Activated CD8-positive, alpha-beta memory T cell treated with anti-CD3 and anti-CD28 coated beads, Interleukin-2, amount 50 U/mL, for 4 hours (primary cell): ENCODE measurements at places on chromosomes 7 and 10.

DNA sequence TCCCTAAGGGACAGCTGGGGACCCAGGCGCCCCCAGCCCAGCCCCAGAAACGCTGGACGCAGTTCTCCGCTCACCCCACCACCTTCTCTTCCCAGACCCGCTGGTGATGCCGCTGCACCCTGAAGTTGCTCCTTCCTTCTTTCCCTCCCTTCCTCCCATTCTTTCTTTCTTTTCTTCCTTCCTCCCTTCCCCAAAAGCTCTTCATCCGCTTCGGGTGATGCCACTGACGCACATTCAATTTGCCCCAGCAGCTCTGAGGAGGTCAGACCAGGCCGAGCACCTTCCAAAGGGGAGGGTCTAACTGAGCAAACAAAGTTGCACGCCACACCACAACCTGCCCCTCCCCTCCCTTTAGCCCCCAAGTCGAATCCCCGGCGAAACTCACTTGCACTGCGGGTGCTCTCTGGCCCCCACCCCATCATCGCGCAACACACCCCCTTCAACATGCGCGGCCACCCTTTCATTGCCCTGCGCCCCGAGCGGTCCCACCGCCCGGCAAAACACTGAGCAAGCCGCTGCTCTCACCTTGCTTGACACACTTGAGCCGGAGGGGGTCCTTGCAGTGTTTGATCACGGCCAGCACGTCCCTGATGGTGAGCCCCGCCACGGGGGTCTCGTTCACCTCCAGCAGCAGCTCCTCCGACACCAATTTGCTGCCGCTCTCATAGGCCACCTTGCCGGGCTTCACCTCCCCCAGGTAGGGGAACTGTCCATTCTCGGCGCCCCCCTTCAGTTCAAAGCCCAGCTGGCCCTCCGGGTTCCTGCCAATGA, 787 bp downstream of the MAGI2 start:
- no peak for DNase-seq

DNA sequence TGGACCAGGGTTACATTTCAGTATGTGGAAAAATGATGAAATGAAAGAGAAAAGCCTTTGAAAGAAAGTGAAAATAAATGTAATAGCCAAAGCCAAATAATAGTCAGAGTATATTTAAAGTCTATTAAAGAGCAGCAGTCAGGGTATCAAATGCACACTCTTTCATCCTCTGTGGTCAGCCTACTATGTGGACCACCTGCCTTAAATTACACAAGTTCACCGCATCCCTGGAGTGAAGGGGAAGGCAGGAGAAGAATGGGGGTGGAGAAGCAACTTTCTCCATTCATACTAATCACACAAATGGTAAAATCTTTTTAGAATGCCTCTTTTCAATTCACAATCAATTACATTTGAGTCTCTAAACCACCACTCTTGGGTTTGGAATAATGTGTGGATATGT, 16.0 kb downstream of the TWIST1 start:
- DNase-seq: no peak

- DNase-seq: no peak
Measured at GRCh38 chr7:25537662-25538375, 309.5 kb upstream of the NPVF start.

- DNase-seq: no peak
Measured at GRCh38 chr10:132940791-132941465, 1.4 kb downstream of the CFAP46 start.

GRCh38 chr10:88545359-88545758, 37.8 kb downstream of the RNLS start:
- DNase-seq: no peak

GRCh38 chr10:48506147-48506917, 98.5 kb downstream of the ARHGAP22 start:
- DNase-seq: no peak

- no peak for DNase-seq
Measured at GRCh38 chr7:77823787-77824186, 25.2 kb downstream of the PHTF2 start.

- no peak for DNase-seq
Measured at GRCh38 chr7:78968951-78969350, 484.5 kb downstream of the MAGI2 start.

DNA sequence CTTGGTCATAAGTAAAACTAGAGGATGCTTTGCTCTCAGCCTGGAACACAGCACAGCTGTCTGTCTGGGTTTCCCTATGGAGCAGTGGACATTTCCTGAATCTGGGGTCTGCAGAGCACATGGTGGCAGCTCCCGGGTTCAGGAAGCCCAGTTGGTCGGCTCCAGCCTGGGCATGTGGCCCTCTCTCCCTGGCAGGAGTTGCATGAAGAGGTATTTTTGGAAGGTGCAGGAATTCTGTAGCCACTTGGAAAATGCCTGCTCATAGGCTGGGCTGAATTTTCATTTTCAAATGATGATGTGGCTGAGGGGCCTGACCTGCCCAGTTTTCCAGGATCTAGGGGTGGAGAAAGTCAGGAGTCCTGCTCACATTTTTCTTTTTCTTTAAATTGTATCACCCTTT, 6.7 kb upstream of the TPST1 start:
- no peak for DNase-seq

- DNase-seq: no peak
Measured at GRCh38 chr10:47458466-47459154, 25.3 kb downstream of the ANXA8 start.

DNA sequence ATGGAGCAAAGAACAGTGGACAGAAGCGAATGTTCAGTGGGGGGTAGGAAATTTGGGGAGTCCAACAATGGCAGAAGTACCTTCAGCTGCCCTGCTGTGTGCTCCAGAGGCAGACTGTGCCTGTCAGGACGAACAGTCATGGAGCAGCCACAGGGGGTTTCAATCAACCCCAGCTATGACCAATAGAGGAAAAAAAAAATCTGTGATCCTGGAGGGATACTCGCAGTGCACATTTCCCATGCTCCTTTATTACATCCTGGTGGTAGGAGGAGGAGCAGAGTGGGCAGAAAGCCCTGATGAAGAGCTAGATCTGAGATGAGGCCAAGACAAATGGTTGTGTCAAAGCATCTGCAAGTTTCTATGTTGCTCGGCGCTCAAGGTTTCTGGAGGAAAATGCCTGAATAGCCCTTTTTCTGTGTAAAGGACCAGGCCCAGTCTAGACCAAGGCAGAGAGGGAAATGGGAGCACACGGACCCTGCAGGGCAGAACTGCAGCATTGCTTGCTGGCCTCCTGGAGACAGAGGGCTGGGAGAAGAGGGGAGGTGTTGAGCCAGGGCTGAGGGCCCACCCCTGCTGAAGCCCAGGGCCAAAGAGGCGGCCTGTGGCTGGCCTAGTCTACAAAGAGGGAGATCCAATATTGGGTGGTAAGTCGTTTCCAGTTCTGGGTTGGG, 201.5 kb downstream of the GRID1 start:
- no peak for DNase-seq

DNA sequence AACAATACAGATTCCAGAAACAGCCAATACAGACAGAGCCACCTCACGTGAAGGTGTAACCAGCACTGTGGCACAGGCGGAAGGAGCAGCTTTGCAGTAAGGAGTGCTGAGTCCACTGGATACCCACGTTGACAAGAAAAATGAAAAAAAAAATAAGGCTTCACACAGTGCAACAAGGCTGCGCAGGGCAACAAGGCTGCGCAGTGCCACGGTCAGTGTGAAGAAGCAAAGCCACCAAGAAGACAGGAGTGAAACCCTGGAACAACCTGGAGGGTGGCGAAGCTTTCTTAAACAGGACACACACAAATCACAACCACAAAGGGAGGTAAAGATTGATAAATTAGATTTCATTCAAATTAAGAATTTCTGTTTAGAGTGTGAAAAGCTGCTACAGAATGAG, 204.0 kb downstream of the MAD1L1 start:
- DNase-seq: no peak

- DNase-seq: no peak
Measured at GRCh38 chr10:125538947-125539731, 143.8 kb downstream of the TEX36 start.

GRCh38 chr10:71771821-71772617, 1.3 kb downstream of the VSIR start:
- peak; percentile 61 for DNase-seq

DNA sequence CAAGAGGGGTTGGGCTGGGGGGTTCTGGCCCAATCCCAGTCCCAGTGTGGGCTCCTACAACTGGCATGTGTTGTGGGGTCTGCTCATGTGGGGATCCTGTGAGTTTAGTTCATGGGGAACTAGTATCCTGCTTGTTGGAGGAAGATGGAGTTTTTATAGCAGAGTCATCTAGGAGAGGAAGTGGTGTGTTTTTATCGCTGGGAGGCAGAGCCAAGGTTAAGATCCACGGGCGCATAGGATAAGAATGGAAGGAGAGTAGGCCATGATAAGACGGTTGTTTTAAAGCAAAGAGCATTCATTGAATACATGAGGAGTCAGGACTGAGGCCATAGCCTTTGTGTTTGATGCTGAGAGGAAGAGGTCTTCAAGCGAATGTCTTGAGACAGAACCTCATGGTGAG, 211.6 kb upstream of the COBL start:
- DNase-seq: no peak

GRCh38 chr10:13690281-13690825, 103.6 kb downstream of the PRPF18 start:
- no peak for DNase-seq

DNA sequence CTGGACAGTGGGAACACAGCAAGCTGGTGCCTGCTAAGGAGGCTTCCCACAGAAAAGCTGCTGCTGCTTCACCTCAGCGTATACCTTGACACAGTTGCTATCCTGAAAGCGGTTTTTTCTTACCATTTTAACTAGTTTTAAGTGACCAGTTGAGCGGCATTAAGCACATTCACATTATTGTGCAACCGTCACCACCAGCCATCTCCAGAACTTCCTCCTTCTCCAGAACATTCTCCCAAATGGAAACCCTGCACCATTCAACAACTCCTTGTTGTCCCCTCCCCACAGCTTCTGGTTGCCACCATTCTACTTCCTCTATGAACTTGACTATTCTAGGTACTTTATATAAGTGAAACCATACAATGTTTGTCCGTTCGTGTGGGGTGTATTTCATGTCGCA, 169.9 kb downstream of the SNX10 start:
- DNase-seq: no peak

DNA sequence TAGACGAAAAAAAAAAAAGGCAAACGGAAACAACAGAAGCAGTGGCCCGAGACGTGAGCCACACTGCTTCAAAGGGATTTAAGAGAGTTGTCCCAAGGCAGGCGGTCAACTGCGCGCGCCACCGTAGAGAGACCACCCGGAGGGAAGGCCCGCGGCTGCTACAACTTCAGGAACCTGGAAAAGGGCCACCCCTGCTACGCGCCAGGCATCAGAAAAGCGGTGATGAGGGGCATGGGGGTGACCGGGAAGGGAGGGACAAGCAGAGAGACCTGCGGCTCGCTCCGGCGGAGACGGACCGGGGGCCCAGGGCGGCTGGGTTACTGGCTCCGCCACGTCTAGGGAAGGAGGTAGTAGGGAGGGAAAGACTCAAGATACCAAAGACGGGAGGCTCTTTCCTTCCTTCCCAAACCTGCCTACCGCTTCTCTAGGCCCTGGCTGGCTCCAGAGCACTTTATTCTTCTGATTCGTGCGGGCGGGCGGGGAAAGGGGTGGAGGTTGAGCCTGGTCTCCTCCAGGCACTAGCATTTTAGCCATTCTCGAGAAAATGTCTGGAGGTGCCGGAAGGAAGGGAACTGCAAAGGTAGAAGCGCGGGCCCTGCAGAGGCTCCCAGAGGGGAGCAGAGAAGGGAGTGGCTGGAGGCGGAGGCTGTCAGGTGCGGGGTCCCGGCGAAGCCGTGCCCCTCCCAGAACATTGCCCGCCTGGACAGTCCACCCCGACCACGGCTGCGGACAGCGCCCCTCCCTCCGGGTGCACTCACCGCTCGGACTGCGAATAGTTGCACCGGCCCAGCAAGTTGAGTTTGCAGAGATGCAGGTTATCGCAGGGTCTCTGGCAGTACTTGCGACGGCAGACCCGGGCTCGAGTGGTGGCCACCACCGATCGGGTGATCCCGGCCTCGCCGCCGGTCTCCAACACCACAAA, 993 bp downstream of the ZC3HAV1 start:
- no peak for DNase-seq

DNA sequence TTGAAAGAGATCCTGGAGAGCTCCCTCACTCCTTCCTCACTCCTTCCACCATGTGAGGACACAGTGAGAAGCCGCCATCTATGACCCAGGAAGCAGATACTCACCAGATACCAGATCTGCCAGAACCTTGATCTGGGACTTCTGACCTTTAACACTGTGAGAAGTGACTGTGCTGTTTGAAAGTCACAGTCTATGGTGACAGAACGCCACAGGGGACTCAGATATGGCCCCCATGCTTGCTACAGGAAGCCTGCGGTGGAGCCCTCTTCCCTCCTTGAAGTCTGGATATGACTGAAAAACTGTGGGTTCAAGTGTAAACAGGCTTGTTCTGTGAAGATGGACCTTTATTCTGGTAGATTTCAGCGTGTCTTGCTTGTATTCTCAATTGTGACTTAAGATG, 297.8 kb downstream of the KLF6 start:
- no peak for DNase-seq

DNA sequence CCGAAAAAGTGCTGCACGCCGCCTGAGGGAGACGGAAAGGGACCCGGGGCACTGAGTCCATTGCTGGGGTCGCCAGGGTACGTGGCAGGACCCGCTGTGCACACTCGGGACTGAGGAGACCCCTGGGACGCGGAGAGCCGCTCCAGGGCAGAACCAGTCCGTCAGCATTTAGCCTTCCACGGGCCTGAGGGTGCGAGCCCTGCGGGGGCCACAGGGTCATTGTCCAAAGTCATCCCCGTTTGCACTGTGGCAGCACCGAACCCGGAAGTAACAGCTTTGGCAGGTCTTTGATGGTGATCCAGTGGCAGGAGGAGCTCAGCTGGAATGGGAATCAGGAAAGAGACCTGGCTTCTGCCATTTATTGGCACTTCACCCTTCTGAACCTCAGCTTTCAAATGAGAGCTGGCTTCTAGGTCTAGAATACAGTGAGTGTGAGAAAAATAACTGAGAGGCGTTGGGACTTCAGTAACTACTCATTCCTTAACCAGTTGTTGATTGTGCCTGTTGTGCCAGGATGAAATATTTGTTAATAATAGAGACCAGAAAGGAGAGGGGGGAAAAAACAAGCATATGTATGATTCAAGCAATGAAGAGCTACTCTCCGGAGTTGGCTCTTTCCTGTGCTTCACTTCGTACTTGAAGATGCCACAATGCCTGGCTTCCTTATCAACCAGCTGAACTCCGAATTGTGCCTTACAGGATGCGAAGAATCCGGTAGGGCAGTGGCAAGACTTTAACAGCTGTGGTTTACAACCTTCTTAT, 811 bp upstream of the ARHGAP12 start:
- peak; percentile 21 for DNase-seq

DNA sequence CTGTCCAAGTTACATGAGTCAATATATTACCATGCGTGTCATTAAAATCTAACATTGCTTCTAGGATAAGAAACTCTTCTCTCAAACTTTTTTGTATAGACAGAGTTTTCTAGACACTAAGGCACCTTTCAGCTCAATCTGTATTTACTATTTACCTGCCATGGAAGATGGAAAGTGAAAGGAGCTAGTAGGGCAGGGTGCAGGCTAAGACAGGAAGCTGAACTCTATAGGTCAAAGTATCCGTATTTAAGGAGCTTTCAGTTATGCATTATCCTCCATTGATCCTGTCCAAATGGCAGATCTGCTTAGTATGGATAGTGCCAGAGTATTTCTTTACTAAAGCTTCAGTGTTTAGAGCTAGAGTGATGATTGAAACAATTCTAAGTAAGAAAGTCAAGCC, 612.8 kb downstream of the IPMK start:
- no peak for DNase-seq
